ENCODE measurements at places on chromosomes 11 and 22.

DNA sequence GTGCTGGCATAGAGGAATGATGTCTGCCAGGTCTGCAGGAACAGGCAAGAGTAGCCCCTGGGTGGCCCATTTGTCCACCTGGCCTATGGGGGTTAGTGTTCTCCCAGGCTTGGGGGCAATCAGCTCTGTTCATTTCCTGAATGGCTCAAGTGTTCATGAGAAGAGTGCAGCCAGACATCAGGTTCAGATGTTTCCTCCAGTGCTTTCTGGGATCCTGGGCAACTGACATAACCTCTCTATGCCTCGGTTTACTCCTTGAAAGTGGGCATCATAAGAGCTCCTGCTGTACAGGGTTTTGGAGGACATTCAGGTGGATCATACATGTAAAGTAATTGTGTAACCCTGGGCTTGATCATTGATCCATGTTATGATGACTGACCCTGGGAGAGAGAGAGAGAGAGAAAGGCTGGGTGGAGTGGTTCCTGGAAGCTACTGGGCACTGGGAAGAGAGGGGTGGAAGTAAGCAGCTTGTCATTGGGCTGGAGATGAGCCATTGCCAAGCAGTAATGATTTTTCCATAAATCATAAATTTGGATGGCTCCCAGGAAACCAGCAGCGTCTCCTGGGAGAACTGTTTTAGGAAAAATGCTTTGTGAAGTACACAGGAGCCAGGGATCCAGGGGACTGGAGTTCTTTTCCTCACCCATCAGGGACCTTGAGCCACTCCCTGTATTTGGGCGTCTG lies 30.2 kb upstream of the ACCSL start:
- DNase-seq: no peak

DNA sequence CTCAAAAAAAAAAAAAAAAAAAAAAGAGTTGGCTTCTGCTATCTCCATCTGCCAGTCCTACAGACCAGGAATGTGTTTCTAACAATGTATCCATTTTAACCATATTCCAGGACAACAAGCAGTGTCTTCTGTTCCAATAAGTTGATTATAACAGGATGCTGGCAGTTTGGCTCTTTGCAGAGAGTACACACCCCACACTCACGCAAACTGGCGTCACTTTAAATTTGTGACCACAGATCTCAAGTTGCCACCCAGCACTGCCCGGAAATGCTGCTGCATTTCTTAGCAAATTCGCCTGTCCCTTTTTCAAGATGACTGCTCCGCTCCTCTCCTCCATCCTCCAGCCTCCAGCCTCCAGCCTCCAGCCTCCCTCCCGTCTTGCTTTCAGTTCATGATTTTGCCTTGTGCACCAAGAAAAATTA lies 44.3 kb downstream of the SCGB1A1 start:
- DNase-seq: no peak

- no peak for DNase-seq
Observed at GRCh38 chr11:95398437-95399112, 167.6 kb upstream of the SESN3 start.

DNA sequence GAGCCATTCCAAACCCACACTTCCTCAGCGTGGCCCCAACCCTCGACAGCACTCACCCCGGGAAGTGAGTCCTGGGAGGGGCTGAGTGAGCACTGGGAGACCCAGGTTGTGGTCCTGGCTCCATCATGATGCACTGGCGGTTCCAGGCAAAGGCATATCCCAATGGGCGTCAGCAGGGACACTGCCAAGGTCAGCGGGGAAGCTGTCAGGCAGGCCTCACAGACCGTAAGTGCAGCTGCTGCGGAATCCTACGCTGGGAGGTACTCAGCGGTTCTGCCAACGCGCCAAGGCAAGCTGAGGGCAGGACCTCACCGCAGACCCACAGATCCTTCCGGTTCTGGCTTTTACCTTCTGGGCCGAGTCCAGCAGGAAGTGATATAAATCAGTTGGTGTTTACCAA lies 1.4 kb upstream of the GAL3ST1 start:
- no peak for DNase-seq

DNA sequence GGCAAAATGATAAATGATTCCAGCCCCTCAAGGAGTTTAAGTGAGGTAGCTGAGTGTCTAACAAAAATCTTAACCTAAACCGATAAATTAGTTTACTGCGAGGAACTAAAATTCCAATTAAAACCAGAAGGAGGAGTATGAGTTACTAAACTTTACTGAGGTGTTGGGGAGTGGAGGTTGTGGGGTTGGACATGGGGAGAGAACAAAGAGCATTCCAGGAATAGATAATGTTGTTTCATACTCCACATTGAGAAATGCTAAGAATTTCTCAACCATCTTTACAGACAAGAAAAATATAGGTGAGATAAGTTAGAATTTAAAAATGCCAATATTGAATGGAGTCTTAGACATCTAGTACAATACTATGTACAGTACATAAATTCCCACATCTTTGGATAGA lies 488.6 kb downstream of the METTL15 start:
- no peak for DNase-seq

- no peak for DNase-seq
Observed at GRCh38 chr22:18120857-18121256, 10.2 kb downstream of the TUBA8 start.

GRCh38 chr11:117180020-117180419 lies 1.5 kb downstream of the SIDT2 start:
- DNase-seq: no peak

GRCh38 chr11:130915603-130916237 lies 559 bp downstream of the SNX19 start:
- no peak for DNase-seq

GRCh38 chr22:31250740-31251600 lies 38.9 kb downstream of the LIMK2 start:
- no peak for DNase-seq

DNA sequence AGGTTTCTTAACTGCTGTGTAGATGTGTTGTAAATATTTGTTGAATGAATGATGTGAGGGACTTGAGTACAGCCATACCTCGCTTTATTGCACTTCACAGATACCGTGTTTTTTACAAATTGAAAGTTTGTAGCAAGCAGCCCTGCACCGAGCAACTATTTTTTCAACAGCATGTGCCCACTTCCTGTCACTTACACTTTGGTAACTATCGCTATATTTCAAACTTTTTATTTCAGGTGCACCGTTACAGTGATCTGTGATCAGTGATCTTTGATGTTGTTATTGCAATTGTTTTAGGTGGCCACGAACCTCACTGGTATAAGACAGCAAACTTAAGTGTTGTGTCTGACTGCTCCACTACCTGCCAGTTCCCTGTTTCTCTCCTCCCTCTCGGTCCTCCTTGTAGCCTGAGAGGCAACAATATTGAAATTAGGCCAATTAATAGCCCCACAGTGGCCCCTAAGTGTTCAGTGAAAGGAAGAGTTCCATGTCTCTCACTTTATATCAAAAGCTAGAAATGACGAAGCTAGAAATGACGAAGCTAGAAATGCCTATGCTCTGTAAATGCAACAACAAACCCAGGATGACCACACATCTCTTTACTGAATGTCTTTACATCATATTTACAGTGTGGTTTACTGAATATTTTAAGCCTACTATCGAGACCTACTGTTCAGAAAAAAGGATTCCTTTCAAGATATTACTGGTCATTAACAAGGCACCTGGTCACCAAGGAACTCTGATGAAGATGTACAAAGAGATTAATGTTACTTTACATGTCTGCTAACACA lies 1.0 kb downstream of the SFI1 start:
- no peak for DNase-seq

- no peak for DNase-seq
Observed at GRCh38 chr11:57647372-57647771, 2.3 kb downstream of the YPEL4 start.

GRCh38 chr11:72238492-72239312 lies 5.3 kb downstream of the PHOX2A start:
- DNase-seq: no peak

Data from stimulated activated CD4-positive, alpha-beta T cell treated with anti-CD3 and anti-CD28 coated beads, TNF-alpha, amount 100 ng/mL, for 1 hour (primary cell).